ENCODE measurements at places on chromosomes 3 and 15. TPM values are rescaled to one million over a fixed set of nuclear protein-coding genes. Genes with fewer than 3 reads are reported as not detected.

LRRC58 gene
- 25.8 TPM for total RNA-seq

SEMA5B gene
- total RNA-seq: not detected

ROPN1 gene
- not detected for total RNA-seq

CELF6 gene
- total RNA-seq: 0.26 TPM

SPESP1 gene
- 16.8 TPM for total RNA-seq

IFT80 gene
- 22.6 TPM for total RNA-seq

CIDEC gene
- total RNA-seq: not detected

SLC22A13 gene
- total RNA-seq: 1.9 TPM

CDC25A gene
- 7.3 TPM for total RNA-seq

TMEM43 gene
- 120 TPM for total RNA-seq

MYO5C gene
- 29.4 TPM for total RNA-seq

MYZAP gene
- 1.3 TPM for total RNA-seq

OR5H2 gene
- not detected for total RNA-seq

RASGRF1 gene
- total RNA-seq: 0.29 TPM

TMEM212 gene
- not detected for total RNA-seq

CLDN1 gene
- 197 TPM for total RNA-seq

GRCh38 chr15:29558261-29558660 lies 264.0 kb downstream of the TJP1 start:
- H3K4me1 ChIP-seq: peaks cover 21% of the 10 kb centered on the region
- H3K27ac ChIP-seq: no peak overlapping the region
- H3K36me3 ChIP-seq: peaks cover 6% of the 10 kb centered on the region
- H3K4me3 ChIP-seq: no peak overlapping the region
- H3K27me3 ChIP-seq: peaks cover 56% of the 10 kb centered on the region

DNA sequence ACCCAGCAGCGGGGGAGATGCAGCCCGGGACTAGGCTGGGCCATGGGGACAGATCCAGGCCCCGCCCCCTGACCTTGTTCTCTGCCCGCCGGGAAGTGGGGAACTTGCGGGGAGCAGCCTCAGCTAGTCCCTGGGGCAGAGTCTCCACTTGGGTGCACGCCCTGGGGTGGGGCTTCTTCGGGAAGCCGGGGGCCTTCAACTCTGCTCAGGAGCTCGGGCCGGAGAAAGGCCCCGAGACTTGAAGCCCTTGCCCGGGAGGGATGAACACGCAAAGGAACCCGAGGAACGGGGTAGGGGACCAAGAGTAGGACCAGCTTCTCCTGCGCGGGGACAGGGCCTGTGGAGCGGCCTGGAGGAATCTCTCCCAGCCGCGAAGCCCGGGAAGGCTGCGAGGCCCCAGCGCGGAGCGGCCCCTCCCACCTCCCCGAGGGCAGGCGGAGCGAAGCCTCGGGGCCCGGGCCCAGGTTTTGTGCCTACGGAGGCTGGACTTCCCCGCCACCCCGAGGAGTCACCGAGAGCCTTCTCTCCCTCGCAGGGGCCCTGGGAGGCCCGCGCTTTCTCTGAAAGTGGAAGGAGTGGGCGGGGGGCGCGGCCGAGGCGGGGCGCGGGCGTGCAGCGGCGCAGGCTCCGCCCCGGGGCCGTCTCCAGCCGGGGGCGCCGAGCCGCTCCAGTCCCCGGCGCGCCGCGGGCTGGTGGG lies at the start of gene ITPKA:
Gene ITPKA (plus strand): TSS at position 670 of the 697 bp plus-strand sequence. CDS start 54 bp downstream, outside the sequence.
- H3K36me3 ChIP-seq: no peaks in the 10 kb centered on the region
- peak within 1 kb of the TSS; percentile 72 for H3K4me3 ChIP-seq
- peak; percentile 68 for DNase-seq
- peak within 1 kb of the TSS; percentile 63 for H3K27ac ChIP-seq
- H3K4me1 ChIP-seq: peaks cover 14% of the 10 kb centered on the region

- H3K4me1 ChIP-seq: peaks cover 54% of the 10 kb centered on the region
- H3K27ac ChIP-seq: peak overlapping the region; percentile 87
- H3K4me3 ChIP-seq: no peak overlapping the region
- no peak for DNase-seq
- no peaks in the 10 kb centered on the region for H3K27me3 ChIP-seq
Measured at GRCh38 chr3:71429597-71429988, 153.9 kb downstream of the FOXP1 start.

DNA sequence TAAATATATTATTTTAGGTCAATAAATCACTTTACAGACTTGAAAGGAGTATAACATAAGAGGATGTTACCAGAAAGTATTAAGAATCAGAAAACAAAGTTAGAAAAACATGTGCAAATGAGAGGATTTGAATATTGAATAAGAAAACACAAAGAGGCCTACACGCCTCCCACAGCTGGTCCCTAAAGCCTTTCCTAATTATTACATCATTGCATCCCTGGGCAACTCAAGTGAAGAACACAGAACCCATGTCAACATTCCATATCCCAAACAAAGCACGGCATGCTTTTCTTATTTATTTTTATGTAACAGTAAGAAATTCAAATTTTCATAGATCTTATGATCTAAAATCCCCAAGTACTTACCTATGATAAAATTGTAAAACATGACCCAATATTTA lies 61.2 kb downstream of the HERC1 start:
- no peaks in the 10 kb centered on the region for H3K4me1 ChIP-seq
- H3K36me3 ChIP-seq: peaks cover 10% of the 10 kb centered on the region
- no peak overlapping the region for H3K4me3 ChIP-seq
- H3K27ac ChIP-seq: no peak overlapping the region
- no peaks in the 10 kb centered on the region for H3K27me3 ChIP-seq

GRCh38 chr3:33131331-33132018 lies 17.7 kb downstream of the CRTAP start:
- H3K4me1 ChIP-seq: no peaks in the 10 kb centered on the region
- DNase-seq: peak; percentile 75
- H3K27ac ChIP-seq: no peak overlapping the region

DNA sequence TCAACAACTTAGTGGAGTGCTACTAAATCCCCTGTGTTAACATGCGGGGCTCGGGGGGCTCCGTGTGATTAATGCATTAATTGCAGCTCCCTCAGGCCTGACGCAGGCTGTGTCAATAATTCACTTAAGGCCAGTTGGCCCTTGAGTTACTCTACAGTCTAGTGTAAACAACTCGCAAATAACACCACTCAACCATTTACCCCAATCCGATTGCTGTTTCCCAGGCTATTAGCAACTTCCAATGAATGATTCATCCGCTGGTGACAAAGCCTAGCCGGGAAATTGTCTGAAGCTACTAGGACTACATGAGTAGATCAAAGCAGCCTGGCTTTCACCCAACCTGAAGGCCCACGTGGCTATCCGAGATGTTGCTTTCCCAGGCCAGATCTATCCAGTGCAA lies 121.3 kb upstream of the SOX14 start:
- no peak overlapping the region for H3K4me3 ChIP-seq
- H3K27me3 ChIP-seq: peaks cover 42% of the 10 kb centered on the region
- peak; percentile 49 for DNase-seq
- no peaks in the 10 kb centered on the region for H3K4me1 ChIP-seq
- no peaks in the 10 kb centered on the region for H3K36me3 ChIP-seq

DNA sequence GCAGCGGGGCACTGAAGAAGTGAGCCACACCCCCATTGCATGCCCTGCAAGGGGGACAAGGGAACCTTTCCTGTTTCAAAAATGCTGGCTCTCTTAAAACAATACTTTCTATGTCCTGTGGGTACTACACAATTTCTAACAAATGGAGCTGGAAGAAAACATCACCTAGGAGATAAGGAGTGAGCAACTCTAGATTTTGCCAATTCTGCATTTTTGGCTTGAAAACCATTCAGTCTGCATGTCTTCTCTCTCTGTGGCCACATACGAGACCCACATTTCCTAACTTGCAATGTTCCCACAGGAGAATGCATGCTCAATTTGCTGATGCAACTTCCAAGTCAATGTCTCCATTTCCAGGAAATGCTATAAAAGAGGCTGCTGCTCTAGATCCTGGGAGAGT lies 662.0 kb downstream of the SQOR start:
- H3K27me3 ChIP-seq: no peaks in the 10 kb centered on the region
- no peak overlapping the region for H3K27ac ChIP-seq
- no peak overlapping the region for H3K4me3 ChIP-seq
- DNase-seq: no peak

- H3K36me3 ChIP-seq: no peaks in the 10 kb centered on the region
- H3K4me3 ChIP-seq: no peak overlapping the region
- H3K27me3 ChIP-seq: no peaks in the 10 kb centered on the region
- H3K4me1 ChIP-seq: no peaks in the 10 kb centered on the region
Measured at GRCh38 chr3:150682279-150682678, 21.4 kb downstream of the ERICH6 start.

DNA sequence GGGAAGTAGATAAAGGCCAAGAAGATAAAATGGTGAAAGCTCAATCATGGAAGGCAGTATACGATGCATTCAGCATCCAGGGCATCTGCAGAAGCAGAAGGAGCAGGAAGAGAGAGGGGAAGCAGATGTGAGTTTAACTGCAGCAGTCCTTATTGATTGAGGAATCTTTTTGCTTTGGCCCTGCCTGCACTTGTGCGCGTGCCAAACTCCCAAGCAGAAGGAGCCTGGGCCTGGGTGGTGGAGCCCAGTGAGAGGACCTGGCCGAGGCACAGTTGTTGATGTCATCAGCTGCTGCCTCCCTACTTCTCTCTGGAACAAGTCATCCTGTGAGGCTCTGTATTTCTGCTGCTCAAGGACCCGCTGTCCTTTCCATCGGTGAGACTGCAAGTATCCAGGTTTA lies 65.5 kb upstream of the ROPN1 start:
- H3K4me1 ChIP-seq: no peaks in the 10 kb centered on the region
- peaks cover 69% of the 10 kb centered on the region for H3K27me3 ChIP-seq
- H3K36me3 ChIP-seq: no peaks in the 10 kb centered on the region
- H3K27ac ChIP-seq: no peak overlapping the region

DNA sequence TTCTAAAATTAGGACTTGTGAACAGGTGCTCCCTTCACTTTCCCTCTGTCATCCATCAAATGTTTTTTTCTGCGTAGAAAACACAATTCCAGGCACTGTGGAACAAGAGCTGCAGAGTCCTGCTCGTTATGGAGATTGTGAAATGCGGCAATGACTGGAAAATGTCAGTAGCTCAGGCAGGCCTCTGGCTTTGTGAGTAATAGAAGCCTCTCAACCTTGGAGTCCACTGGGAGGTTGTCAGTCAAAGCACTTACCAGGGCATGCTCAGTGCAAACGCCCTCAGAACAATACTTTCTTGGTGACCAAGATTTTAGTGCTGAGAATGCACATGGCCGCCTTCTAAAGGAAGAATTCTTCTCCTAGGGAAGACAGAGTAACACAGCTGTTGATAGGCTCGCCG lies 26.7 kb upstream of the MED12L start:
- no peaks in the 10 kb centered on the region for H3K27me3 ChIP-seq
- H3K4me1 ChIP-seq: no peaks in the 10 kb centered on the region
- DNase-seq: no peak

DNA sequence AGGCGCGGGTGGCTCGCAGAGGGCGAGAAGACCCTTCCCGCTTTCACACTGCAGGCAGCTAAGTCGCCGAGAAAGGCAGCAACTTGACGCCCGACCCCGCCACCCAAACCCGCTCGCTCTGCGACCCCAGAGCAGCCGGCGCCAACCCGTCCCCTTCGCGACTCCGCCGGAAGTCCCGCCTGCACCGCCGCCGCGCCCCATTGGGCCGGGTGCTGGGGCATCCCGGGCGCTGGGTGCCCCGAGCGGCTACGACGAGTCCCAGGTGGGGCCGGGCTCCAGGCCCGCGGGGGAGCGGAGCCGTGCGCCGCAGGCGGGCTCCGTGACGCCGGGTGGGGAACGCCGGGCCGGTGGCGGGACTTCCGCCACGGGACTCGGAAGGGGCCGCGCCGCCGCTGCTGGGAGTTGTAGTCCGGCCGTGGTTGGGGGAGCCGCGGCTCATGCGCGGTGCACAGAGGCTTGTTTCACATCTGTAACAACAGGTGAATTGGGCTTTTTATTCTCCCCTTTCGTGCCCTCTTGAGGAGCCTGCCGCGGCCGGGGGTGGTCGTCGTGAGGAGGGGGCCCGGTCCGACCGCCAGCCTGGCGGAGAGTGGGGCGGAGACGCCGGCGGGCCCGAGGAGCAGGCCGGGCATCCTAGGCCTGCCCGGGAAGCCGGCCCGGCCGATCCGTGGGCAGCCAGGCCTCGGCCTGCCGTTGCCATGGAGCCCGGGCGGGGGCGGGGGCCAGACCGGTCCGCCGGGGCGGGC lies at the start of gene DHX30:
Gene DHX30 (plus strand): TSS at position 405 of the 746 bp plus-strand sequence. CDS start 7,546 bp downstream, outside the sequence.
- peak within 1 kb of the TSS; percentile 94 for H3K4me3 ChIP-seq
- peak; percentile 80 for DNase-seq
- peaks cover 12% of the 10 kb centered on the region for H3K4me1 ChIP-seq
- H3K36me3 ChIP-seq: peaks cover 31% of the 10 kb centered on the region
- peak within 1 kb of the TSS; percentile 97 for H3K27ac ChIP-seq

GRCh38 chr15:70235347-70235746 lies 137.6 kb upstream of the TLE3 start:
- no peak overlapping the region for H3K27ac ChIP-seq
- no peaks in the 10 kb centered on the region for H3K36me3 ChIP-seq
- no peaks in the 10 kb centered on the region for H3K27me3 ChIP-seq
- no peak overlapping the region for H3K4me3 ChIP-seq

- H3K4me1 ChIP-seq: no peaks in the 10 kb centered on the region
- DNase-seq: no peak
- no peaks in the 10 kb centered on the region for H3K36me3 ChIP-seq
- H3K4me3 ChIP-seq: no peak overlapping the region
Measured at GRCh38 chr15:36951731-36952247, 148.6 kb downstream of the MEIS2 start.

GRCh38 chr3:50545781-50546180 lies 21.8 kb downstream of the C3orf18 start:
- H3K36me3 ChIP-seq: no peaks in the 10 kb centered on the region
- no peak overlapping the region for H3K4me3 ChIP-seq
- no peak for DNase-seq
- H3K4me1 ChIP-seq: no peaks in the 10 kb centered on the region
- H3K27me3 ChIP-seq: no peaks in the 10 kb centered on the region

DNA sequence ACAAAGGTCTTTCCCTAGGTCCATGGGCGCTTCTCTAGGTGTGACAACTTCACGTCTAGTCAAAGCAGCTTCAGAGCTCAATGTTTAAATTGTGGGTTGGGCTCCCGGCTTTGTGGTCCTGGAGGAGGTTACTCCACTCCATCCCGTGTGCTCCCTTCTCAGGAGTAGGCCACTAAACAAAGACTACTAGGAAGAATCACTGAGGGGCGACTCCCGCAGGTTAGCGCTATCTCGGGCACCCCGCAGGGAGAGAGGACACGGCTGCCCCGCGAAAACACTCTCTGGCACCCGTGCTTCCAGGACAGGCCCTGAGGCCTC lies 500 bp downstream of the PARP6 start:
- H3K27me3 ChIP-seq: no peaks in the 10 kb centered on the region
- H3K27ac ChIP-seq: peak overlapping the region; percentile 86
- DNase-seq: peak; percentile 27
- peak overlapping the region; percentile 80 for H3K4me3 ChIP-seq
- H3K4me1 ChIP-seq: peaks cover 20% of the 10 kb centered on the region

Data from MCF 10A (cell line).